ENCODE measurements at places on chromosomes 7 and 10. TPM values are rescaled to one million over a fixed set of nuclear protein-coding genes. Genes with fewer than 3 reads are reported as not detected.

The ATG9B gene
- total RNA-seq: 1.2 TPM

The MRLN gene
- total RNA-seq: not detected

The CTAGE4 gene
- total RNA-seq: 7.5 TPM

The CREB5 gene
- total RNA-seq: 22.5 TPM

- DNase-seq: no peak
These were observed 38.8 kb upstream of the MYL10 start for GRCh38 chr7:101667920-101668319.

- no peak for DNase-seq
These were observed 82.5 kb upstream of the LRGUK start for GRCh38 chr7:134044682-134045081.
